ENCODE measurements at places on chromosomes 2 and 18.

- H3K27me3 ChIP-seq, result no peaks in the 10 kb centered on the region
- H3K27ac ChIP-seq, result peak overlapping the region; percentile 87
- DNase-seq, result peak; percentile 88
- no peaks in the 10 kb centered on the region for H3K36me3 ChIP-seq
Observed at GRCh38 chr2:38187541-38188011, 111.6 kb upstream of the CYP1B1 start.

- no peaks in the 10 kb centered on the region for H3K27me3 ChIP-seq
- H3K27ac ChIP-seq, result no peak overlapping the region
- no peak overlapping the region for H3K4me3 ChIP-seq
- H3K4me1 ChIP-seq, result no peaks in the 10 kb centered on the region
- H3K36me3 ChIP-seq, result no peaks in the 10 kb centered on the region
Observed at GRCh38 chr2:9654452-9655100, 23.8 kb upstream of the YWHAQ start.

DNA sequence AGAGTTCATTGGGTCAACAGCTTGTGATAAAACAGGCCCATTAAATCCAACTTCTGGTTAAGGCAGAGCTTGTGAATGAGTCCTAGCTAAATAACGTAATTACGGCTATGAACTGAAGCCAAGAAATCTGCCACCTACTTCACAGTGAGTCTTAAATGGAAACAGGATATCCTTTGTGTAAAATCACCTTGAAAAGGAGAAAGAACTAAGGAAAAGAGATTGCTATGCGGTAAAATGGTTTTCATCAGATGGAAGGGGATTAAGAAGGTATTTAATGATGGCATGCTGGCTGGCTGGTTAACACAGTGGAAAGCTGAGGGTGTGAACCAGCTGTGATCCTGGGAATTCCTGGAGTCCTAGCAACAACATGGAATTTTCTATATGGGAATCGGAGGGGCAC lies 156.6 kb downstream of the DOK6 start:
- no peak overlapping the region for H3K4me3 ChIP-seq
- no peaks in the 10 kb centered on the region for H3K4me1 ChIP-seq
- H3K27me3 ChIP-seq, result no peaks in the 10 kb centered on the region
- H3K27ac ChIP-seq, result no peak overlapping the region

GRCh38 chr2:12211326-12212175 lies 465.1 kb downstream of the LPIN1 start:
- no peaks in the 10 kb centered on the region for H3K4me1 ChIP-seq
- no peak for DNase-seq
- H3K27ac ChIP-seq, result no peak overlapping the region
- no peaks in the 10 kb centered on the region for H3K36me3 ChIP-seq
- H3K4me3 ChIP-seq, result no peak overlapping the region
- H3K27me3 ChIP-seq, result no peaks in the 10 kb centered on the region

- no peaks in the 10 kb centered on the region for H3K27me3 ChIP-seq
- H3K36me3 ChIP-seq, result no peaks in the 10 kb centered on the region
- H3K4me1 ChIP-seq, result no peaks in the 10 kb centered on the region
- no peak overlapping the region for H3K4me3 ChIP-seq
- DNase-seq, result no peak
- no peak overlapping the region for H3K27ac ChIP-seq
Observed at GRCh38 chr2:212692466-212692865, 153.9 kb upstream of the ERBB4 start.

DNA sequence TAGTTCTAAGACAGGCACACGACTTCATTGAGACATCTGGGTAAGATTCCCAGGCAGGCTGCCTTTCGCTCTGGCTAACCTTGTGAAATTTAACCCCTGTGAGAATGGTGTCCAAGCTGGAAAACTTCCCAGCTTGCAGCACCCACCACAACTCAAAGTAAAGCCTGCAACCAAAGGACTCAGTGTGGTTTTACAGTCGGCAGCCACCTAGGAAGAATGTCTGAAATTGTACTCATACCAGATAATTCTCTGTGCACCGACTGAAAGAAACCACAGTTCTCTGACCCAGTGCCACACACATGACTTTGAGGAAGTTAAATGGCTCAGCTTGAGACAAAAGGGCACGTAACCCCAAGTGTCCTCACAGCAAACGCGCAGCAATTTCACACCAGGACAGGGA lies 125.7 kb downstream of the RBMS1 start:
- H3K27me3 ChIP-seq, result no peaks in the 10 kb centered on the region
- H3K4me3 ChIP-seq, result no peak overlapping the region
- H3K4me1 ChIP-seq, result peaks cover 39% of the 10 kb centered on the region
- H3K27ac ChIP-seq, result peak overlapping the region; percentile 18
- no peak for DNase-seq

DNA sequence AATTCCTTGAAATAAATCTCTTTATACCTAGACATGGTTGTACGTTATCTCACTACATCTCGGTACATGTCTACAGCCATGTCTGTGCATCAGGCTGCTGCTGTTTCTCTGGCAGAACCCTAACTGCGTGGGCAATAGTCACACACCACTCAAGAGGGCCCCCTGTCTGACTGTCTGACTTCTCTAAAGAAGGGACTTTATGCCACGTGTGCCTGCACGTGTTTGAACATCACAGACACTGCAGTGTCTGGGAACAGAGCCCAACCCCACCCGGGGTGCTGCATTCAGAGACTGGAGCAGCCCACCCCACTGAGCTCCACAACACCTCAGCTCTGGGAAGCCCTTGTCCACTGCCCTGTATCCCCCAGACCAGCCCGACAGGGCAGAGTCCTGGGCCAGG lies 55.0 kb downstream of the KIF1A start:
- no peaks in the 10 kb centered on the region for H3K4me1 ChIP-seq
- no peak overlapping the region for H3K27ac ChIP-seq
- no peaks in the 10 kb centered on the region for H3K27me3 ChIP-seq
- no peak for DNase-seq
- no peaks in the 10 kb centered on the region for H3K36me3 ChIP-seq
- no peak overlapping the region for H3K4me3 ChIP-seq

GRCh38 chr2:189083106-189083505 lies 96.5 kb downstream of the COL5A2 start:
- DNase-seq, result no peak
- peaks cover 6% of the 10 kb centered on the region for H3K4me1 ChIP-seq
- H3K36me3 ChIP-seq, result no peaks in the 10 kb centered on the region
- no peak overlapping the region for H3K4me3 ChIP-seq

DNA sequence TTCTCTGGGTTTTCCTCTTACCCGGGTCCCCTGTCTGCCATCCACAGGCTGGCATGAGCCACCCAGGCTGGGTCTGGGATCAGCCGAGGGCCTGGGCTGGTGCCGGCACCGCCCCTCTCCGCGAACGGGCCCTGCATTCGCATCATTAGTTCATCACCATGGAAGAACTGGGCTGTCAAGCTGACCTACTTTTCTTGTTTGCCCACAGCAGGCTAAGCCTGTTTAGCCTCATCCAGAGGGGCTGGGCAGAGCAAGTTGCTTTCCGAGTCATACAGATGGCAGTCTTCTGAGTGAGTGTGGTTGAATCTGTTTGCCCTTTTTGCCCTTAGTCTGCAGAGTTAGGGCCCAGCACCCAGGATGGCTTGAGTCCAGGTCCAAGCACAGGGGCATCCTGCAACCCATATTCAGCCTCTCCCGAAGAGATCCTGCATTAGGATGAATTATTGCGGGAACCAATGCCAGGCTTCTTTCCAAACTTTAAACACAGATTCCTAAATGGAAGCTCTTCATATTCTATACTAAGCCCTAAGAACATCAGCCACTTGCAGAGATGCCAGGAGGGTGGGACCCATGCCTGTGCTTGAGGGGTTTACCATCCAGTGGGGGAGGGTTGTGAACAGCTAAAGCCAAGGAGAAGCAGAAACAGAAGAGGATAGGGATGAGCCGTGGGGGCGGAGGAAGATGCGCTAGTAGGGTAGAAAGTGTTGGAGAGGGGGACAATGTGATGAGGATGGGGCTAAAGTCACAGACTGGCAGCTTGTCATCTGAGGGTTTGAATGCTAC lies 68.0 kb downstream of the NPAS2 start:
- no peaks in the 10 kb centered on the region for H3K4me1 ChIP-seq
- H3K36me3 ChIP-seq, result no peaks in the 10 kb centered on the region
- no peak for DNase-seq
- no peaks in the 10 kb centered on the region for H3K27me3 ChIP-seq
- no peak overlapping the region for H3K27ac ChIP-seq

- no peak overlapping the region for H3K4me3 ChIP-seq
- H3K36me3 ChIP-seq, result no peaks in the 10 kb centered on the region
- H3K4me1 ChIP-seq, result no peaks in the 10 kb centered on the region
- H3K27ac ChIP-seq, result no peak overlapping the region
- H3K27me3 ChIP-seq, result no peaks in the 10 kb centered on the region
Observed at GRCh38 chr2:17628349-17629261, 88.1 kb downstream of the VSNL1 start.

GRCh38 chr18:33115917-33116316 lies 324.6 kb downstream of the CCDC178 start:
- H3K27ac ChIP-seq, result no peak overlapping the region
- no peaks in the 10 kb centered on the region for H3K36me3 ChIP-seq
- no peaks in the 10 kb centered on the region for H3K4me1 ChIP-seq

DNA sequence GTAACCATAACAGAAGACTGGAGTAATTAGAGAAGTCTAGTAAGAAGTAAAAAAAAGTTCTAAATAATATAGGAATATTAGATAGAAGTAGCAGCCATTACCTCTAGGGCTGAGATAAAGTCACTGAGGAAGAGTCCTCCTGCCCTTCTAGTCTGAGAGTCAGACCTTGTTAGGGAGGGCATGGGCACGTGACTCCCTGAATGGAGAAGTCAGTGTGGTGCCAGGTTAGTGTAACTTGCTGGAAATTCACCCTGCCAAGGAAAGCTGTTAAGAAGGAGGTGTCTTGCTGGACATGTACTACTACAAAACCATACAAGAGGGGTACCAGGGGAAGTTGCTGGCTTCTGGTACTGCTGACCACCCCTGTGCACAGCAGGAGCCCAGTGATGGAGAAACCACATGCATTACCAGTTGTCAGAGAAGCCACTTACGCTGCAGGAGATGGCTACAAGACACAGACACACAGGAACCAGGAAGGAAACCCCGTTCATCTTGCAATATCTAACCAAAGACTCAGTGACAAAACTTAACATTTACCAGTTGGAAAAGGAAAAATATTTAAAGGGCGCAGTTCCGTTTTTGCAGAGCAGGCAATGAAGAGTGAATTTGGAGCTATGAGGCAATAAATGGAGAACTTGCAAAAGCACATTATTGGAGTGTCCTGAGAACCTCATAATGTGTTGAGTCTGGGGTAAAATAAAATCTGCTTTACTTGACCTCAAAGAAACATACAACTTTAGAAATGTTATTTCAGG lies 77.2 kb upstream of the TLK1 start:
- no peak for DNase-seq
- H3K4me3 ChIP-seq, result no peak overlapping the region
- no peak overlapping the region for H3K27ac ChIP-seq
- H3K4me1 ChIP-seq, result no peaks in the 10 kb centered on the region

- no peak for DNase-seq
- no peak overlapping the region for H3K4me3 ChIP-seq
- no peaks in the 10 kb centered on the region for H3K36me3 ChIP-seq
- H3K4me1 ChIP-seq, result no peaks in the 10 kb centered on the region
- no peak overlapping the region for H3K27ac ChIP-seq
Observed at GRCh38 chr2:128134573-128134972, 43.6 kb downstream of the UGGT1 start.

GRCh38 chr2:6913415-6914157 lies 3.6 kb upstream of the RNF144A start:
- no peak overlapping the region for H3K27ac ChIP-seq
- no peaks in the 10 kb centered on the region for H3K27me3 ChIP-seq
- no peak for DNase-seq
- H3K4me1 ChIP-seq, result no peaks in the 10 kb centered on the region
- no peaks in the 10 kb centered on the region for H3K36me3 ChIP-seq
- no peak overlapping the region for H3K4me3 ChIP-seq

- H3K4me3 ChIP-seq, result no peak overlapping the region
- H3K4me1 ChIP-seq, result no peaks in the 10 kb centered on the region
- H3K27me3 ChIP-seq, result no peaks in the 10 kb centered on the region
- H3K36me3 ChIP-seq, result no peaks in the 10 kb centered on the region
- DNase-seq, result no peak
Observed at GRCh38 chr2:85505551-85506238, 33.3 kb upstream of the MAT2A start.

DNA sequence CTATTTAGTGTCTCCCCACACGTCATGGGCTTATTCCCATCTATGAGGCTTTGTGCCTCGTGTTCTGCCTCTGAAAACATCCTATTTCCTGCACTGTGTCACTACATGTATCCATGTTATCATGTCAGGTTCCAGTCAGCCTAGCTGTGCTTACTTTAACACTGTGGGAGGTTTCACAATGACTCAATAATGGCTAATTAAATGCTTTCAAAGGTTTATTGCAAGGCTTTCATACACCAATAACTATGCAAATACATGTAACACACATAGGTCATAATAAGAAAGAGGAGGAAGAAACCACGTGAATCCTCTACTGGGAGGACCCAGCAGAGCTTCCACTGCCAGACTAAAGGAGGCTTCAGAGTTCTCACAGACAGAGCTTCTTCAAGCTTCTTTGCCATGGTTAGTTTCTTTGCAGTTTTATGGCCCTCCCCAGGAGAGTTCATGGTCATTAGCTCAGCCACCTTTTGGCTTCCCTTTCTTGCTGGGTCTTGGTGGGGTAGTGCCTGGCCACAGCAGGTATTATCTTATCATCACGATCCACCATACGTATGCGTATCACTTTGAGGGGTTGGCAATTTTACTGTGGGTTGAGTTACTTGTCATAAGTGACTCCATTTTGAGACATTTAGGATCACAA lies 5.1 kb upstream of the COLEC12 start:
- H3K27me3 ChIP-seq, result no peaks in the 10 kb centered on the region
- H3K27ac ChIP-seq, result no peak overlapping the region
- no peak overlapping the region for H3K4me3 ChIP-seq
- DNase-seq, result no peak

GRCh38 chr2:8496079-8496478 lies 185.8 kb upstream of the ID2 start:
- H3K27ac ChIP-seq, result peak overlapping the region; percentile 37
- no peak for DNase-seq
- no peak overlapping the region for H3K4me3 ChIP-seq
- H3K4me1 ChIP-seq, result peaks cover 4% of the 10 kb centered on the region

GRCh38 chr18:31876707-31877106 lies 66.2 kb downstream of the TRAPPC8 start:
- no peaks in the 10 kb centered on the region for H3K36me3 ChIP-seq
- no peaks in the 10 kb centered on the region for H3K4me1 ChIP-seq
- H3K4me3 ChIP-seq, result no peak overlapping the region
- no peak for DNase-seq
- no peaks in the 10 kb centered on the region for H3K27me3 ChIP-seq

DNA sequence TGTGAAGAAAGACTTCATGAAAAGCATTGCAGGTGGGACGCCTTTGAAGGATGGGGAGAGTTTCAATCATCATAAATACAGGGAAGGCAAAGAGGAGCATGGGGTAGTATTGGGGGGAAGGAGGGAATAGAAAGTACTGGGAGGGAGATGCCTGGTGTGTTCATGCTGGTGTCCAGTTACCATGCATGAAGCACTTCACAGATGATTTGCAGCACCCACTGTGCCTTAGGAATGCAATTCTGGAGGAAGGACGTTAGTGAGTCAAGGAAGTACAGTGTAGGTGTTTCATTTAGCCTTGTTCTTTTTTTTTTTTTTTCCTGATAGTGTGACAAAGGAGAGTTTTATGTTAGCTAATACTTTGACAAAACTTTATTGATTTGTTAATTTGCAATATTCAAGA lies 36.8 kb downstream of the ADAM23 start:
- no peaks in the 10 kb centered on the region for H3K27me3 ChIP-seq
- no peak overlapping the region for H3K4me3 ChIP-seq
- H3K36me3 ChIP-seq, result no peaks in the 10 kb centered on the region
- no peak for DNase-seq

All from uterus (tissue), 4 donors.